GDM1 (cell line): ENCODE measurements at places on chromosomes 12 and 14.
A peak's percentile ranks its signal among the peaks of the same experiment; 100 is the strongest.

DNA sequence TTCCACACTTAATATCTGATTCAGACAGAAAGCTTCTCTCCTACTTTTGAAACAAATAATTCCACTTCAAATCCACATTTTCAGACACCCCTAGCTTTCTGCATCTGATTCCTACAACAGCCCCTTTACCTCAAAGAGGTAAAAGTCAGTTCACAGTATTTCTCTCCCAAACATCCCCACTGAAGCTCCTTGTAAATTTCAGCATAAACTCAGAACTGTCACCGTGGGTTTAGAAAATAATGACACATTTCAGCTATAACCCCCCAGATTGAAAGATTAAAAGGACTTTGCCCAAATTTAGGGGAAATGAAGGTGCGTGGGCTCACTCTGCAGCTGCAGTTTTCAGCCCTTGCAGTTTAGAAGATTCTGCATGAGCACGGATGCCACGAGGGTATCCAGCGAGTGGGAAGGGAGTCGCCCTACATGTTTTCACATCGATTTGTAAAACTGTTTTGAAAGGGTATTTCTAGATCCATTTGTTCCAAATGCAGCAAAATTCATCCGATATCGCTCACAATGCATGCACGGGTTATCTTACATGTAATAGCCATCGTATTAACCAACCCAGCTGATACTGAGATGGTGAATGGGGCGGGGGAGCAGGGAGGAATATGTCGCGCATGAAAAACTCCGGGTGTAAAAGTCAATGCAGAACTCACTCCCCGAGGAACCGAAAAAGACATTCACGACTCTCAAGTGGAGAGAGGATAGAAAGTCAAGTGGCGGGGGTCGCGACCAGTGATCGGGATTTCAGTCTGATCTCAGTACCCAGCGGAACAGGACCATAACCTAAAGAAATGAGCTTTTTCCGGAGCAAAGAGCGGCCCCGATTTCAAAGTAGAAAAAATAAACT, 5.0 kb upstream of the CCND2 start:
- peak; percentile 45 for DNase-seq

DNA sequence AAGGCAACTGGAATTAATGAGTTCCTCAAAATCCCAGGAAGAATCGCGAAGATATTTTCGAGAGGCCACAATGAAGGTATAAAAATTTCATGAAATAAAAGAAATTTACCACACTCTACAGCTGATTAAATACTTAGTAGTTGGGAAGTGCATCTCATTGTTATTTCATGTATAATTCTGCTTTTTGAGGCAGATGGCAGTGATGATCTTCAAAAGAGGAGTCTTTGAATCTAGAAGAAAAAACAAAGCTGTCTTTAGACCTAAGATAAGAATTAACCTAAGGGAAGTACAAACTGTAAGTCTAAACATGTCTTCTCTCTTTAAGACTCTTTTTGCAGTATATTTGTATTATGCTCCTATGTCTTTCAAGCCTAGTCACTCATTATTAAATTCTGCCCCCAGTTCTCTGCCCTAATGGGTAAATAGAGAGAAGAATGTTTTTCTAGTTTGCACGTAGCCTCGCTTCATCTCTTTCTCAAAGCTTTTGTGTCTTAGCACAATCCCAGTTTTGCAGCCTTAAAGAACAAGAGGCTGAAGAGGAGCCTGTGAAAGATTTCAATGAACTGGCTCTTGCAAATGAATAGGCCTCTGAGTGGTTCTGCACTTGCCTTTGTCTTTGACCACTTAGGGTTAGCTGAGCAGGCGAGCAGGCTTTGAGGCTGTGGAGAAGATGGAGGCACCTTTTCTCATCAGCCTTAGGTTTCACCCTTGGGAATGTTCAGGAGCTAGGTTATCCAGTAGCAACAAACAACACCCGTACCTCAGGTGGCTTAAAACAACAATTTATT, 32.7 kb downstream of the CFAP54 start:
- no peak for DNase-seq

- no peak for DNase-seq
Observed at GRCh38 chr12:115268451-115268850, 584.5 kb upstream of the TBX3 start.

- DNase-seq: no peak
Observed at GRCh38 chr14:32993921-32994320, 55.2 kb downstream of the NPAS3 start.

GRCh38 chr14:58769011-58769643, 131.4 kb downstream of the DACT1 start:
- DNase-seq: no peak

- no peak for DNase-seq
Observed at GRCh38 chr14:97262336-97262735, 465.2 kb downstream of the VRK1 start.

GRCh38 chr14:41235466-41235865, 371.2 kb upstream of the LRFN5 start:
- no peak for DNase-seq

DNA sequence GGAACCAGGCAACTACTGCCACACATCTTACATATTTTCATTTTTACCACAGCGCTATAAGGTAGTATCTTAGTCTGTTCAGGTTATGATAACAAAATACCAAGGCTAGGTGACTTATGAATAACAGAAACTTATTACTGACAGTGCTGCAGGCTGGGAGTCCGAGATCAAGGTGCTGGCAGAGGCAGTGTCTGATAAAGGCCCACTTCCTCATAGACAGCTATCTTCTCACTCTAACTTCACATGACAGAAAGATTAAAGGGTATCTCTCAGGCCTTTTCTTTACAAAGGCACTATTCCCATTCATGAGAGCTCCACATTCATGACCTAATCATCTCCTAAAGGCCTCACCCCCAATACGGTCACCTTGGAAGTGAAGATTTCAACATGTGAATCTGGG, 59.8 kb upstream of the MDM1 start:
- DNase-seq: no peak

DNA sequence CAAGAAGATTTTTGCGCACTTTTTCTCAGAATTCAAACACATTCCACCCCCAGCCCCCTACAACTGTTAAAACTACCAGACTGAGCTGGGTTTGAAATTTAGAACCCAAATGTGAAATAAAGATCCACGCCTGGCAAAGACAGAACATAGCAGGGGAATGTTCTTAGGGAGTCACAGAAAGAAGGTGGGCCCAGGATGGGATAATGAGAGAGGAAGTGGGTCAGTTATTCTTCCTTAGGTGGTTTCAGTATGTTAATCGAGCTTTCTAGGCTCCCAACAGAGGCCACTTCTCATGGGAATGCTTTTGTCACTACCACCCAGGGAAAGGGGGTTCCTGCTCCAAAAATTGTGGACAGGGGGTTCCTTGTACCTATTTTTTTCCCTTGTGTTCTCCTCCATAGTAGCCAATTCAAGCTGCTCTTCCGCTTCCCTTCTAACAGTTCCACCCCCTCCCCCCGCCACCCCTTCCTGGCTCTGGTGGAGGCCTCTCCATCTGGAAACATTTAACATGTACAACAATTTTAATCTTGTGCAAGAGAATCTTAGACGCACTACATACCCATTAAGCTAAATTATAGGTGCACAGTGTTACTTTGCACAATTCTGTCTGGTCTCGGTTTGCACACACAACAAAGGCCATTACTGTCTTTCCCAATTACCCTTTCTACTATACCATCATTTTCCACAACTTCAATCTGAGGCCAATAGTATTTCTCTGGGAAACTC, 218.1 kb downstream of the MON2 start:
- no peak for DNase-seq

DNA sequence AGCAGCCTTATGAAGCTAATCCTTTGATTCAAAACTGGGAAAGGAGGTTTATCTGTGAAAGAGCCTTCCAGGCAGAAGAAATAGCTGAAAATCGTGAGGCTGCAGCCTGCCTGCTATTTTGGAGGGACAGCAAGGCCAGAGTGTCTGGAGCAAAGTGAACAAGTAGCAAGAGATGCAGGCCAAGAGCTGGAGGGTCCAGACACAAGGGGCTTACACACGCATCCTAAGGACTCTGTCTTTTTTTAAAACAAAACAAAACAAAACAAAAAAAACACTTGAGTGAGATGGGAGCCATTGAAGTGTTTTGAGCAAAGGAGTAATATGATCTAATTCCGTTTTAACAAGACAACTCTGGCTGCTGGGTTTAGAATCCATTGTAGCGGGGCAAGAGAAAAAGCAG, 76.4 kb upstream of the BCAT1 start:
- DNase-seq: no peak

- no peak for DNase-seq
Observed at GRCh38 chr12:83102499-83102898, 415.8 kb downstream of the TMTC2 start.

DNA sequence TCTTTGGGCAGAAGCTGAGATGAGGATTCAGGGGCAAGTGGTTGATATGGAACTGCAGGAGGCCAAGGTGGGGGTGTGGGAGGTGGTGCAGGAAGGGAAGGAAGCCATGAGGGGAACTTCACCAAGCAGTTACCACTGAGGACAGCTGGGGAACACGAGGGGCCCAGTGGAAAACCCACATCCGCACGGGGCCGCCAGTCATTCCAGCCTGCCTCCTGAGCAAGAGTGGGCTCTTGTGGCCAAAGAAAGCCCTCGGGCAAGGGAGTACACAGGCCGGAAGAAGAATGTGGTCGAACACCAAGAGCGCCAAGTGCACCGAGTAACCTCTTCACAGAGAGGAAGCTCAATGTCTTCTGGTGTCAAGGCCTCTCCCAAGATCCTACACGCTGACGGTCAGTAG, 252.2 kb upstream of the FOXN3 start:
- peak; percentile 98 for DNase-seq

DNA sequence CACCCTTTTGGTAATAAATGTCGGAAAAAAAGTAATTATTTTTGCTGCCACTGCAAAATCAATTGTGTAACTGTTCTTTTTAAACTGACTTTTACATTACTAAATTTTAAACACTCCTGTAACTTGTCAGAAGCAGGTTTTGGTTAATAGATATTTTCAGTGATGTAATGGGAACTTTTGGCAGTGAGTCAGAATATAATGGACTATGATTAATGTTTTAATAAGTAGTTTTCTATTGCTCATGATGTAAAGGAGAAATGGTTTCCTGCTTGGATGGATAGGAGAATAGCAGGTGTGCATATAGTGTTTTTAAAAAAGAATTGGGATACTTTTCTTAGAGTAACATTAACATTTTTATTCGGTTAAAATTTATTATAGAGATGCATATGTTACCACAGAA, 58.8 kb downstream of the TRMT5 start:
- no peak for DNase-seq

GRCh38 chr14:103250874-103251273, 83.2 kb upstream of the EIF5 start:
- no peak for DNase-seq

GRCh38 chr14:55356913-55357312, 54.7 kb downstream of the ATG14 start:
- no peak for DNase-seq

DNA sequence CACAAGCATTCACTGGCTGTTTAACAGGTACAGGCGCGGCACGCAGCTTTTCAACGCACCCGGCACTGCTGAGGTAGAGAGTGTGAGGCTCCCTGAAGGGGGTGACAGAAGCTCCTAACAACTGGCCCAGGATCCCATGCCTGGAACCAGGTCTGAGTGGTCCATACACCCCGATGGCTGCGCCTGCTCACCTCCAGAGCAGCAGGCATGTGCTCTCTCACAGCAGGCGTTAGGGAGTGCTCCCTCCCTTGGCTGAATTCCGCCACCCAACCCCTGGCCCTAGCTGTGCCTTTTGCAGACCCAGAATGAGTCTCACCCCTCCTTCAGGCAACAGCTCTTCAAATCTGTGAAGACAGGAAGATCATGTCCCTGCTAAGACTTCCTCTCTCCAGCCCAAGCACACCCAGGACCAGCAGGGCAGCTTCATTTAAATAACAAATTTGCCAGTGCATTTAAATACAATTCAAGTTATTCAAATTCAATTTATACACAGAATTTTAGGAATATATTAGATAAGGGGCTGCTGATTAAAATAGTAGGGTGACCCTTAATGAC, 86.0 kb downstream of the SETD3 start:
- DNase-seq: no peak

DNA sequence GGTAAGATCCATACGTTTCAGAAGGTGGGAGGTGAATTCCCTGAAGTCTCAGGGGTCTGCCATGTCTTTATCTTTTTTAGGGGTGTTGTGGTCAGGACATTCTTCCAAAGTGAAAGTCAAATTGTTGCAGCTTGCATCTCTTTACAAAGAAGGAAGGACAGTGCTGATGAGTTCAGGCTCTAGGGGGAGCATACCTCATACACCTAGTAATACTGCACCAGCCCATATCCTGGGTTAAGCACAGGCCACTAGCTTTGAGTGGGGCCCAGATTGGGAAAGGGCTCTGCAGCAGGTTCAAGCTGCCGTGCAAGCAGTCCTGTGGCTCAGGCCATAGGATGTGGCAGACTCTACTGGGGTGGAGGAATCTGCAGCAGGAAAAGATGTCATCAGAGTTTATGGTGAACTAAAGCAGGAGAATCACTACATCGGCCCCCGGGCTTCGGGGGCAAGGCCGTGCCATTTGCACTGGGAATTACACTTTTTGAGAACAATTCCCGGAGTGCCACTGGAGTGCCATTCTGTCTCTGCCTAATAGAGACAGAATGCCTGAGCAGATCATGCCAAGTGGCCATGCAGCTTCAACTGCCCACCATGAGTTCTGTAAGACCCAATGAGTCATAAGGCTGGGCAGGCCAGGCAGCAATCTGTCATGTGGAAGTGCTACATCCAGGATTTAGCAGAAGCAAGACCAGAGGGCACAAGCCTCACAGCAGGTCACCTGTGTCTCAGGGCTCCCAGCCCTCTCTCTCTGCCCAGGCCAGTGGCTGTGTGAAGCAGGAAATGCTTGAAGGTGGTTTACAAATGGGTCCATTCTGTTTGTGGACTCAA, 32.3 kb downstream of the DIO3 start:
- no peak for DNase-seq

- DNase-seq: no peak
Observed at GRCh38 chr14:74299061-74299545, 3.6 kb downstream of the ABCD4 start.

DNA sequence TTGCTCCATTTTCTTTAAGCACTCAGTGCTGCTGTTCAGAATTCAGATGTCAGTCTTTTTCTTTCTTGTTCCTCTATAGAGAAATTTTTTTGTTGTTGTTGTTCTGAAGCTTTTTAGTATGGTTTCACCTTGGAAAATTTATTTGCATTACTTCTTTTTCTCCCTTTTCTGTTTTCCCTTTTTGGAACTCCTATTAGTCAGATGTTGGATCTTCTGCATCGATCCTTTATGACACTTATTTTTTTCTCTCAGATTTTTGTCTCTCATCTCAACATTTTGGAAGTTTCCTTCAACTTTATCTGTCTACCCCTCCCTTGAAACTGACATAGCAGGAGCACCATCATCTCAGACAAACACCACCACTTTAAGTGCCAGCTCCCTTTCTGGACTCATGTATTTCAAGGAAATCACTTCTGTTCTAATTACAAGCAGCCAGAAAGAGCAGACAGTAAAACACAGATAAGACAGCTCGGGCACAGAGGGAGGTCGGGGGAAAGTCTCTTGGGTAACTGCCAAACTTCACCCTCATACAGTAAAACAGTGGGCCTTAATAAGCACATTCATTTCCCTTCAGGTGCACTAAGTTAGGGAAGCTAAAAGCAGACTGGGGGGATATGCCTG, 222.7 kb upstream of the PLXNC1 start:
- no peak for DNase-seq
